ENCODE measurements at places on chromosomes 3 and 15.

DNA sequence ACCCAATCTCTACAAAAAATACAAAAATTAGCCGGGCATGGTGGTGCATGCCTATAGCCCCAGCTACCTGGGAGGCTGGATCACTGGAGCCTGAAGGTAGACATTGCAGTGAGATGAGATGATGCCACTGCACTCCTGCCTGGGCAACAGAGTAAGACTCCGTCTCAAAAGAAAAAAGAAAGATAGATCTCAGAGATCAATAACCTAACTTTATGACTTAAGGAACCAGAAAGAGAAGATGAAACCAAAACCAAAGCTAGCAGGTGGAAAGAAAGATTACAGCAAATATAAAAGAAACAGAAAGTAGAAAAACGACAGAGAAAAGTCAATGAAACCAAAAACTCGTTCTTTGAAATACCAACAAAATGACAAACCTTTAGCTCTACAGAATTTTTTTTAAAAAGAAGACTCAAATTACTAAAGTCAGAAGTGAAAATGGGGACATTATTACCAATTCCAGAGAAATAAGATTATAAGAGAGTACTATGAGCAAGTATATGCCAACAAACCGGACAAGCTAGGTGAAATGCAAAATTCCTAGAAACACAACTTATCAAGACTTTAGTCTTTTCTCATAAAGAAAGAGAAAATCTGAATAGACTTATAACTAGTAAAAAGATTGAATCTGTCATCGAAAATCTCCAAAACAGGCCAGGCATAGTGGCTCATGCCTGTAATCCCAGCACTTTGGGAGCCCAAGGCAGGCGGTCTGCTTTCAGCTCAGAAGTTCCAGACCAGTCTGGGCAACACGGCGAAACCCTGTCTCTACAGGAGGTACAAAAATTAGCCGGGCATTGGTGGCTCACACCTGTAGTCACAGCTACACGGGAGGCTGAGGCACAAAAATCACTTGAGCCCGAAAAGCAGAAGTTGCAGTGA lies 35.0 kb downstream of the ACAP2 start:
- peak; percentile 83 for ATAC-seq

GRCh38 chr3:195897081-195897852 lies 11.1 kb downstream of the TNK2 start:
- ATAC-seq: no peak

DNA sequence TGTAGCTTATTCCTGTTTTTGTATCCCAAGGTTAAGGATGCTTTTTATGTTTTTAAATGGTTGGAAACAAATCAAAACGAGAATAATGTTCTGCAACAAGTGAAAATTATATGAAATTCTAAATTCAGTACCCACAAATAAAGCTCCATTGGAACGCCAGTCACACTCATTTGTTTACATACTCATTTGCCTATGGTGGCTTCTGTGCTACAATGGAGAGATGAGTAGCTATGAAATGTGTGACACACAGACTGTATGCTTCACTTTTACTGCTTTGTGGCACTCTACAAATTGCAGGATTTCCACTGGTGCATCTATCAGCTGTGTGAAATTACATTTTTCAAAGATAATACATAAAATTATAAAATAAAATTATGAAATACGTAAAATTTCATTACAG lies 112.2 kb upstream of the TSPAN3 start:
- ATAC-seq: no peak

DNA sequence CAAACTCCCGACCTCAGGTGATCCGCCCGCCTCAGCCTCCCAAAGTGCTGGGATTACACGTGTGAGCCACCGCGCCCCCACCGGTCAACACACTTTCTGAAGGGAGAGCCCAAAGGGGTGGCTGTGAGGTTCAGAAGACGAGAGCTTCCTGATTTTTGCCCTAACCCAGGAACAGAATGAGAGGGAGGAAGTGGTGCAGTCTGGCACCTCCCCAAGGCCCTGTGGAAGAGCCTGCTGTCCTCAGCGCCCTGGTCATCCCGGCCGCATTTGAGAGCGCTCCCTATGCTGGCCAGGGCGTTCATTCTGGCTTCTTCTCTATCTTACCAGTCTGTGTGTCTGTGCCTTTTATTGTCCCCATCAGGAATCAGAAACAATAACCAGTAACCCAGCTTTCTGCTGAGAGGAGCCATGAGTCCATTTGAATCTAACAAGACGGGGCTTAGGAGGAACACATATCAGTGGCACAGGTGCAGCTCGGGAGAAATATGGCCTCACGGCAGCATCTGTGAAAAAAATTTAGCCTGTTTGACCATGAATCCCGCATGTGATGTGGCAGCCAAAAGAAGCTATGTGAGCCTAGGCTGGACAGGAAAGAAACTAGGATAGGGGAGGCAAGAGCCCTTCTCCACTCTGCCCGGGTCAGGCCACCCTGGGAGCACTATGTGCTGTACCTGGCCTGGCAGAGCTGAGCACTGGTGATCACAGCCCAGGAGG lies 12.9 kb downstream of the BDH1 start:
- ATAC-seq: no peak

DNA sequence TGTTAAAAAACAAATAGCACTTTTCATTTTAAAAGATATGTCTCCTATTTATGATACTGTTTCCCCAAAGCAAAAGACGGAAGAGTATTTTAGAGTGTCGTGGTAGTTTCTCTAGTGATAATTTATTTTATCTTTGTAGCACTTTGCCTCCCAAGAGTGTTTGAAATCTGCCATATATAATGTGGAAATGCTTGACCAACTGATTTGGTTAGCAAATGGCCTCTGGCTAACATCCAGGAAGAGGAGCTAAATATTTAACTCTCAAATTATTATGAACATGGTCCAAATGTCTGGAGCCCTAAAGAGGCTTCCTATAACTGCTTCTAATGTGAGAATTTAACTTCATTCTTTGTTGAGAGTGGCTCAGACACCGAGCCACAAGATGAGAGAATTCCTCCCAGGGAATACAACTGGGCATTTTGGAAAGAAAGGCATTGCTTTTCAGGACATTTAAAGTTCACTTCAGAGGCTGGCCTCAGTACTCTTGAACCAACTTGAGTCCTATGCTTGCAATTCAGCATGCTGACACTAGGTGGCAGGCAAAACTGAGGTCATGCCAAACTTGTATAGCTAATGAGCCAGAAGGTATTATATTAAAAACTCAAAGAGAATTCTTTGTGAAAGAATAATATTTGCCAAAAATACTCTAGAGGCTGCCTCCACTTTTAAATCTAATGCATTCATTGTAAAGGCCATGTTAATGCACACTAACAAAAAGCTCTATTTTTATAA lies 104.5 kb downstream of the RARB start:
- ATAC-seq: no peak

DNA sequence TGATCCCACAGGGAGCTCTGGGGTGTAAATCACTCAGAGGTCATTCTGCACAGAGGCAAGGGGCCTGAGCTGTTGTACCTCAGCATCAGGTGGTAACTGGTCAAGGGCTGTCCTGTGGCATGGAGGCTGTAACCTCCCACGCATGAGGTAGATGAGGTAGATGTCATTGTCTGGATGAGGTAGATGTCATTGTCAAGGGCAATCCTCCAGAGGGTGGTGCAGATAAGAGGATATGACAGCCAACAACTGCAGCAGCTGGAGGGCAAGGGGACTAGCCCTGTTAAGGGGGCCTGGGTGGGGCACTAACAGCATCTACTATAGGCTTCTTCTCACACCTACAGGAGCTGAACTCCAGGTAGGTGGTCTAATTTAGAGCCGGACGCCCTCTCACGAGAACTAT lies 55.6 kb downstream of the THRB start:
- no peak for ATAC-seq

- peak; percentile 38 for ATAC-seq
These were observed 873 bp downstream of the CAPN7 start for GRCh38 chr3:15206662-15207576.

DNA sequence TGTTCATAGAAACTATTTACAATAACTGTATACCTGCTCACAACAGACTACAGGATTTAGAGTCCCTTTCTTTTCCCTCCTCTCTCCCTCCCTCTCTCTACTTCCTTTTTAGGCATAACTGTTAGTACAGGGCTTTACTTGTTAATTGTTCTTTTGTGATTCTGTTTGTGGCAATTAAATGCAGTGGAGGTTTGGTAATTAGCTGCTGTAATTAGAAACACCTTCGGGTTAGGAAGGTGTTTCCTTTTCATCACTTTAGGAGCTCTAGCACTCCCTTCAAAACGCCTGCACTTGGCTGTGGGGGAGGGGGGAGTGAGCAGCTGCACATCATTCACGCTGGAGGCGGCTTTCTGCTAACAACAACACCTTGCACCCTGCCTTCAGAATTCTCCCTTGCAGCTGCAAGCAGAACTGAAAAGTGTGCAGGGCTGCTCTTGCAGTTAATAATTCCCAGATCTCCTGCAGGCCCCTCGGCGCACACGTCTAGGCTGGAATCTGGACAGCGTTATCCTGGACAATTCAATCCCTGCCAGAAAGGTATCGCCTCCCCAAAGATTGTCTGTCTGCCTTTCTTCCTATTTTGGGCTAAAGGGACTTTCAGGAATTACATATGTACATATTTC lies 242.6 kb upstream of the RGMA start:
- no peak for ATAC-seq

GRCh38 chr3:21645121-21645897 lies 105.7 kb downstream of the ZNF385D start:
- no peak for ATAC-seq

- no peak for ATAC-seq
These were observed 39.7 kb downstream of the BCHE start for GRCh38 chr3:165797551-165797950.

DNA sequence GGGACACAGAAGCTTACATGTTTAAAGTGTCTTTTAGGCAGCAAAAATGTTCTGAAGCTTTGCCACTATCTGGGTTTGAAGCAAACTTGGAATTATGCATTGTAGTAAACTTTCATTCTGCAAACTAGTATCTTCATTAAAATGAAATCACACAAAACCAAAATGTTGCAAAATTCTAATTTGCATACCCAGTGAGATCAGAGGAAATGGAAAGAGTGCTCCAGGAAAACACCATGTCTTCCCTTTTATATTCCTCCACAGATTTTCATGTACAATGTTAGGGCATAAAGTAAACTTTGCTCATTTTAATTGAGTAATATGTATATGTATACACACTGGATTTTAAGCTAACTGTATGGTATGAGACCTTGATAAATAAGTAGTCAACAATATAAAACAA lies 23.9 kb downstream of the ANO10 start:
- no peak for ATAC-seq

DNA sequence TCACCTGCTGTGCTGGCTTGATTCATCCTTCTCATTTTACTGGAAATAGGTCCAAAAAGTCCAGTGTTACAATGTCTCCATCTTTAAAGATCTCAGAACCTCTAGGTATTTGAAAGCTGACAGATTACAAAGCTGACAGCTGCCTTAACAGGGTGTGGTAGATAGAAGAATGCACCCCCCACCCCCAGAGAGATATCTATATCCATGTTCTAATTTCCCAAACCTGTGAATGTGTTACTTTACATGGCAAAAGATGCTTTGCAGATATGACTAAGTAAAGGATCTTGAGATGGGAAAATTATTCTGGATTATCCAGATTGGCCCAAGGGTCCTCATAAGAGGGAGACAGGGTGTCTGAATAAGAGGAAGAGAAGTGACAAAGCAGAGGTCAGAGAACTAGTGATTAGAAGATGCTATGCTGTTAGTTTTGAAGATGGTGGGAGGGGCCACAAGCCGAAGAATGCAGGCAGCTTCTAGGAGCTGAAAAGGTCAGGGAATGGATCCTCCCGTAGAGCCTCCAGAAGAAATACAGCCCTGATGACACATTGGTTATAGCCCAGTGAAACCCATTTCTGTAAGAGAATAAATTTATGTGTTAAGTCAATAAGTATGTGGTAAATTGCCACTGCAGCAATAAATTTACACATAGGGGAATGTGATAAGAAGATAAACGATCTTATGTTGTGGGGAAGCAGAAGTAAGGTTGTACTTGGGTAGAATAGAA lies 21.5 kb upstream of the FSTL1 start:
- ATAC-seq: no peak
